Gastrocnemius medialis (tissue), 4 donors: ENCODE measurements at places on chromosomes 12 and 14. TPM values are rescaled to one million over a fixed set of nuclear protein-coding genes. Genes with fewer than 3 reads are reported as not detected.

- H3K27ac ChIP-seq: no peak overlapping the region
- H3K27me3 ChIP-seq: no peaks in the 10 kb centered on the region
- DNase-seq: no peak
- no peak overlapping the region for H3K4me3 ChIP-seq
- H3K4me1 ChIP-seq: no peaks in the 10 kb centered on the region
- no peaks in the 10 kb centered on the region for H3K36me3 ChIP-seq
These were observed 54.4 kb upstream of the BICD1 start for GRCh38 chr12:32052212-32052713.

DNA sequence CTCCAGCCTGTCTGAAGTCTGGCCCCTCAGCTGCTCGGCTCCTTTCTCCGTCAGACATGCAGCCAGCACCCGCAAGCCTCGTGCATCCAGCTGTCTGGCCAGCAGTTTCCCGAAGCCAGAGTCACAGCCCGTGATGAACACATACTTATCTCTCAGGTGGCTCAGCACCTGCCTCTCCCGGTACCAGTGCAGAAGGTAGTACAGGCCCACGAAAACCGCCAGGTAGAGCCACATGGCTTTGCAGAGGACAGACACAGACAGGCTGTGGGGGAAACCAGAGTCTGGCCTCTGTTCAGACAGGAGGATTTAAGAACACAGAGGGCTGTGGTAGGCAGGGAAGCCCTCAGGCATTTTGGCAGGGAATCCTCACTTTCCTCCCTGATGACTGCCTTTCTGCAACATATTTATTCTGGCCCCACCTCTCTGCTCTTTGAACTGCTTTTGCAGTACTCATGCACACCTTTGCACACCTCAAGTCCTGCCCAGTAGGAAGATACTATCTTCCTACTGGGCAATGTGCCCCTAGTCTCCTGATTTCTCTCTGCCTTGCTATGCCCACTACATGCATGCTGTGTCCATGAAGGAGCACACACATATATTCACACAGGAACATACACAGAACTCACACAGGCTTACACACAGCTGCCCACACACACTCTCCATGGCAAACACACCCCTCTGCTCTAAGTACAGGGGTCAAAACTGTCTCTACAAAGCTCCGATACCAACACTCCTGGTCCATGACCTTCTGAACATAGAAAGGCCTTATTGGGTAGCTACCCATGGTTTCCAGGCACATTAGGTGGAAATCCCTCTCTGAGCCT, at the start of gene RDH16:
TSS of gene RDH16 (minus strand) at position 380 of the 824 bp plus-strand sequence. CDS start at position 234, 146 bp downstream.
- H3K27ac ChIP-seq: no peak within 1 kb of the TSS
- no peaks in the 10 kb centered on the region for H3K4me1 ChIP-seq
- H3K4me3 ChIP-seq: no peak within 1 kb of the TSS
- H3K27me3 ChIP-seq: no peaks in the 10 kb centered on the region
- H3K36me3 ChIP-seq: no peaks in the 10 kb centered on the region

BCAT1 gene
- 1.6 TPM for total RNA-seq

GRCh38 chr14:95535226-95536021, 574 bp downstream of the GLRX5 start:
- H3K27ac ChIP-seq: peak overlapping the region; percentile 91
- H3K36me3 ChIP-seq: no peaks in the 10 kb centered on the region
- peak overlapping the region; percentile 84 for H3K4me3 ChIP-seq
- no peaks in the 10 kb centered on the region for H3K27me3 ChIP-seq
- peak; percentile 43 for DNase-seq
- peaks cover 81% of the 10 kb centered on the region for H3K4me1 ChIP-seq

RBM23 gene
- total RNA-seq: 79.5 TPM

EFCAB11 gene
- total RNA-seq: 1.5 TPM

KLRK1 gene
- total RNA-seq: not detected

DNA sequence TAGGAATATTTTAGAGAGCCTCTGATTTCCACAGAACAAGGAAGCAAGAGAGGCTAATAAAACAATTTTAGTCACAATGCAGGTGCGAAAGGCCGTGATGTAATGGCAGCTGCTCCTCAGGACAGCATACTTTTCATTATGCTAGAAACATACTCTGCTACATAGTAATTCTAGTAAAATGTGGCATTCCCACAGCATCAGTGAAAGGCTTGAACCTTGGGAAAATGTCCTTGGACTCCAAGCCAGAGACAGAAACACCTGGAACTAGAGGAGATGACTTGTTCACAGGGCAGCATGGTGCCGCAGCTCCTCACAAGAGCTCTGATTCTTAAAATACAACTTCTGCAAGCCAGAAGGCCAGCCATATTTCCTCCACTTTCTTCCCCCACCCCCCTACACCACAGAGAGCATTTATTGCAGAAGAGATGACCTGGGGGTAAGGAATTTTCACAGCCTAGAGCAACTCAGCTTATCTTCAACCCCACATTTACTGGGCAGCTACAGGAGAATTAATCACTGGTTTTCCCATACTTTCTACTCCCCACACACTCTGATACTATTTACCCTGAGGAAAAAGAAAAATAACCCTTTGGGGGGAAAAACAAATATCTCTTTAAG, 15.8 kb downstream of the ABCC9 start:
- no peak for DNase-seq
- H3K36me3 ChIP-seq: peaks cover 43% of the 10 kb centered on the region
- no peak overlapping the region for H3K4me3 ChIP-seq
- no peaks in the 10 kb centered on the region for H3K27me3 ChIP-seq
- H3K4me1 ChIP-seq: no peaks in the 10 kb centered on the region

DNA sequence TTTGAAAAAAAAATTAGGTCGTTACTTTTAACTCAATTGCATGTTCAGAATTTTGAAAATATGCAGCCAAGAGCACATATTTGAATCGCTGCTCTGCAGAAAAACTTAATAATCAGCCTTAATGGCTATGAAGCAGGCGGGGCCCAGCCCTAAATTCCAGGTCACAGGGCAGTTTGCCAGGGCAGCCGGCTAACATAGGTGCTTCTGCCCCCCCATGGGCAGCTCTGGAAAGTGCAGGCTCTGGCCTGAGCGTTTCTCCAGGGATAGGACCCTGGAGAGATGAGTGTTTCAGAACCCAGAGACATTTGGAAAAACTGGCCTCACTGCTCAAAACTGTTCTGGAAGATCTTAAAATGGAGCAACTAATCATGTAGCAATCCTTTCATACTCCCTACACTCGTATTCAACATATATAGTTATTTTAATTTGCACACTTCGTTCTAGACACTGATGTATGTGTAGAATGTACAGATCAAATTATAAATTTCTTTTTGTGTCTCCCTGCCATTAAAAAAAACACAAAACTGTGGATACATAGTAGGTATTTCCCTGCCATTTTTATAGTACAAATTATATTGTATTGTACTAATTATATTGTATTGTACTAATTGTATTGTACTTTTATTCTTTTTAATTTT, 26.0 kb upstream of the PTGR2 start:
- no peak overlapping the region for H3K4me3 ChIP-seq
- H3K36me3 ChIP-seq: no peaks in the 10 kb centered on the region
- no peaks in the 10 kb centered on the region for H3K27me3 ChIP-seq
- no peak overlapping the region for H3K27ac ChIP-seq
- DNase-seq: peak; percentile 88
- peaks cover 7% of the 10 kb centered on the region for H3K4me1 ChIP-seq

SPIC gene
- total RNA-seq: not detected

CELA1 gene
- total RNA-seq: not detected

DNA sequence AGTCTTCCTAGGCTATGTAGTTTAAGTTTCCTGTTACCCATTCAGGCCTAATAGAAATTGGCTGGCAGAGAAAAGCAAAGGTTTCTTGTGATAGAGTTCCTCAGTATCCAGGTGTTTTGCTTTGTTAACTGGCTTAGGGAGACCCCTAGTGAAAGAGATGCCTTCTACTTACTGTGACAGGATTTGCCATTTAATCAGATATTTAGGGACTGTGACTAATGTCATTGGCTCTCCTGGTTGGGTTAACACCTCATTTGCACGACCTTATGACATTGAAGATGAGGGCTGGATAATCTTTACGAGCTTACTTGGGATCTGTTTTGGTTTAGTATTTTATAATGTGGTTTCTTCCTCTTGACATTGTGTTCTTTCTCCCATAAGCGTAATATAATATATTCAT, 5.8 kb downstream of the MON2 start:
- H3K27ac ChIP-seq: no peak overlapping the region
- peaks cover 45% of the 10 kb centered on the region for H3K4me1 ChIP-seq
- no peaks in the 10 kb centered on the region for H3K36me3 ChIP-seq
- no peak overlapping the region for H3K4me3 ChIP-seq
- H3K27me3 ChIP-seq: no peaks in the 10 kb centered on the region

XRCC3 gene
- 3.4 TPM for total RNA-seq

KRT86 gene
- total RNA-seq: not detected

- H3K27ac ChIP-seq: no peak overlapping the region
- no peak for DNase-seq
- H3K36me3 ChIP-seq: peaks cover 3% of the 10 kb centered on the region
These were observed 86.0 kb upstream of the ATF1 start for GRCh38 chr12:50677858-50678257.

DNA sequence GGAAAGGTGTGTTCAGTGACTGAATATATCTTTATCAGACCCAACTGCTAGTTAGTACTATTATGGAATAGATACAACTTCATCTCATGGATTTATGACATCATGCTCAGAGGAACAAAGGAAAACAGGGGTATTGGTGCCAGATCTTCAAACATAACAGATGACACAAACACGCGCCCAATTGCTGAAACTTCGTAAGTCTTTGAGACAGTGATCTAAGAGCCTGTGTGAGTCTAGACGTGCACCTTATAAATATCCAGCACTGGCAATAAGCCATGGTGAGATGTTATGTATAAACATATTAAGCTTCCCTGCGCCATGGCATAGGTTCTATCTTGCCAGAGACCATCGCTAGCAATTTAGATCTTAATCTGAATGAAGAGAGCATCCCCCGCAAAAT, 42.2 kb upstream of the NR2C1 start:
- H3K4me1 ChIP-seq: peaks cover 23% of the 10 kb centered on the region
- H3K27ac ChIP-seq: no peak overlapping the region
- H3K27me3 ChIP-seq: no peaks in the 10 kb centered on the region
- no peak overlapping the region for H3K4me3 ChIP-seq

- H3K4me3 ChIP-seq: no peak overlapping the region
- no peak for DNase-seq
- H3K27ac ChIP-seq: no peak overlapping the region
- H3K36me3 ChIP-seq: no peaks in the 10 kb centered on the region
These were observed 31.3 kb downstream of the CYP46A1 start for GRCh38 chr14:99715266-99716000.

GPD1 gene
- total RNA-seq: 258 TPM

DNA sequence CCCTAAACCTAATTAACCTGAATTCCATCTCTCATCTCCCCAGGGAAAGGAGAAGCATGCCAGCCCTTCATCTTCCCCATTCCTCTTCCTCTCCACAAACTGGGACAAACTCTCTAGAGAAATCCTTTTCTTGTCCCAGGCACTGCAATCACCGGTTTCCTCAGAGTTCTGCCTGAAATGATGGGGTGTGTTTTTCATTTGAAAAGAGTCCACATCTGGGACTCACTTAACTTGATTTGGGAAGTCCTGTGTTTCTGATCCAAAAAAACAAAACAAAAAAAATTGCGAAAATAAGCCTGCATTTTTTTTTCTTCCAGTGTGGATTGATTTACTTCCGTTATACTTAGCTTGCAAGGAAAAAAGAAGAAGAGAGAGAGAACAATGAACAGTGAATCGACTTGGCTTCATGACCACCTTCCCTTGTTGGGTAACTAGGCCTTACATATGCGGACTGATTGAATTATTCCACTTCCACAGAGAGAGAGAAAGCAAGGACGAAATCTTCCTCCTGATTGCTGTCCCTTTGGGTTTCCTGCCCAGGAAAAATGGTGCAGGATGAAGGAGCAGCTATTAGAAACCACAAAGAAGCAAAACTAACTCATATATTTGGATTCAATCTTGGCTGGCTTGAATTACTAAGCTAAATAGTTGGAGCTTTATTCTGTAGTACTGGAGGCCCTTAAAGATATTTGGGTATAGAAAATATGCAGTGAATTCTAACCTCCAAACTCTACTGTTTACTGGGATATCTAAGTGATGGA, 506.2 kb upstream of the TBX3 start:
- H3K27ac ChIP-seq: no peak overlapping the region
- no peak for DNase-seq
- no peak overlapping the region for H3K4me3 ChIP-seq
- H3K27me3 ChIP-seq: no peaks in the 10 kb centered on the region
- H3K4me1 ChIP-seq: no peaks in the 10 kb centered on the region
- no peaks in the 10 kb centered on the region for H3K36me3 ChIP-seq

- H3K36me3 ChIP-seq: no peaks in the 10 kb centered on the region
- H3K4me3 ChIP-seq: no peak overlapping the region
- no peaks in the 10 kb centered on the region for H3K4me1 ChIP-seq
- peak overlapping the region; percentile 33 for H3K27ac ChIP-seq
- no peaks in the 10 kb centered on the region for H3K27me3 ChIP-seq
These were observed 58.0 kb upstream of the GSC start for GRCh38 chr14:94827711-94828447.

IKBIP gene
- 2.5 TPM for total RNA-seq

- peak; percentile 65 for DNase-seq
- no peaks in the 10 kb centered on the region for H3K36me3 ChIP-seq
- peak overlapping the region; percentile 47 for H3K4me3 ChIP-seq
- H3K27ac ChIP-seq: peak overlapping the region; percentile 9
- H3K4me1 ChIP-seq: peaks cover 4% of the 10 kb centered on the region
These were observed 77.4 kb downstream of the SCARB1 start for GRCh38 chr12:124786061-124786964.

- no peaks in the 10 kb centered on the region for H3K36me3 ChIP-seq
- H3K27ac ChIP-seq: peak overlapping the region; percentile 89
- no peak overlapping the region for H3K4me3 ChIP-seq
- H3K27me3 ChIP-seq: no peaks in the 10 kb centered on the region
- DNase-seq: peak; percentile 30
- H3K4me1 ChIP-seq: peaks cover 45% of the 10 kb centered on the region
These were observed 11.4 kb upstream of the ATP2A2 start for GRCh38 chr12:110269622-110270124.

DNA sequence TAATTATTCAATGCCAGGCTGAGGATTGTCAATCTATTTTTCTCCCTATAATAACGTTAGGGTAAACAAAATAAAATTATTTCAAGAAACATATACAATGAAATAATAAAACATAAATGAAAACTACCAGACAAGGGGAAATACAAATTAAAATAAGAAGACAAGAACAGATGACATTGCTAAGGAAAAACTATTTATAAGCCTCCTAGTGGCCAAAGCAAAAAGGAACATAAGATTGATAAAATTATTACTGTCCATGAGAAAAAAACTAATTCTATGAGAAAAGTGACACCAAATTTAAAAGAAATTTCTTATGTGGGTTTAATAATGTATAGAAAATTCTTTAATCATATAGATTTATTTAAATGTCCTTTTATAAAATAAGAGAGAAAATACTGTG, 294.7 kb downstream of the TTC6 start:
- no peak for DNase-seq
- no peaks in the 10 kb centered on the region for H3K27me3 ChIP-seq
- no peaks in the 10 kb centered on the region for H3K4me1 ChIP-seq
- H3K27ac ChIP-seq: no peak overlapping the region

FGF23 gene
- not detected for total RNA-seq

TCL1B gene
- total RNA-seq: not detected

SLC17A8 gene
- not detected for total RNA-seq
